ENCODE measurements at places on chromosomes 7 and 10.

DNA sequence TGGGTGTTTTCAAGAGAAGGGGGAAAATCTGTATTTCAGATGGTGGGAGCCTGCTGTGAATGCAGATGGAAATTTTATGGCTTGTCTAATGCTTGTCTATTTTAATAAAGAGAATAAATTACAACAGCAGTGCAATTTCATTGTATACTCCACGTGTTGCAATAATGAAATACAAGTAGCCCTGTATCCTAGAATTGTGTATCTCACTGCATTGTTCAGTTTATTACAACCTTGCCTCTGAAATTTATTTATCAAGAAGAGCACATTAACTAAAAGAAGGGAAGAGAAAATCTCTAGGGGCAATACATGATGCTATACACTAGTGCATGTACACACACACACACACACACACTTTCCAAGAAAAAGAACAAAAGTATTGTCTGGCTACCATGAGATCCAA, 21.8 kb downstream of the ANK3 start:
- no peak for DNase-seq

DNA sequence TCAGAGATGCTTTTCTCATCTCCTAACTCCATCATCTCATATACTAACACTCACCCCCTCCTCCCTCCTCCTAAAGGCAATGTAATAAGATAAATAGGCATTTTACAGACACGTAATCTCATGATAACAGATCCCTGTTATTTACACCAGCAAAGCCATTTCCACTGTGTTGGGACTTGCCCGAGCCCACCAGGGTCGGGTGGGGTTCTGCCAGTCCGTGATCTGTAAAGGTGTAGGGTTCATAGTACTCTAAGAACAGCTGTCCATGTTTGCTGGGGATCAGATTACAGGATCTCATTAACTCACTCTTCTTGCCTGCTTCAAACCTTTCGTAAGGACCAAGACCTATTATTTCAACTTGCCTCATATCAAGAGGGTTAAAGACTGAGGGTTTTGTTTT, 172.4 kb downstream of the FZD1 start:
- DNase-seq: no peak

DNA sequence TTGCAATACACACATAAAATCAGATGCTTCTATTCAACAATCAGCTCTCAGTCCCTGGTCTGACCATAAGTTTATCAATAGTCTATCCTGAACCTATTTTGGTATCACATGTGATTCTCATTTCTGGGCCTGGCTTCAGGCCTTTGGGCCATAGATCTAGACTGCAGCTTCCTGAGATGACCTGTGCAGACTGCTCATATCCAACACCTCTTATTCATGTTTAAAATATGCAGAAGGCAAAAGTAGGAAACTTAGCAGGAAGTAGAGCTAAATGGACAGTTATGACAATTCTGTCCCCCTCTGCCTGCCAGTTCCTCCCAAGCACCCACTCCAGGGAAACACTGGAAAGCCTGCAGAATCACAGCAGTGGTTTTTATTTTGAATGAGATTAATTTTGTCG, 53.3 kb downstream of the C7orf25 start:
- DNase-seq: no peak

DNA sequence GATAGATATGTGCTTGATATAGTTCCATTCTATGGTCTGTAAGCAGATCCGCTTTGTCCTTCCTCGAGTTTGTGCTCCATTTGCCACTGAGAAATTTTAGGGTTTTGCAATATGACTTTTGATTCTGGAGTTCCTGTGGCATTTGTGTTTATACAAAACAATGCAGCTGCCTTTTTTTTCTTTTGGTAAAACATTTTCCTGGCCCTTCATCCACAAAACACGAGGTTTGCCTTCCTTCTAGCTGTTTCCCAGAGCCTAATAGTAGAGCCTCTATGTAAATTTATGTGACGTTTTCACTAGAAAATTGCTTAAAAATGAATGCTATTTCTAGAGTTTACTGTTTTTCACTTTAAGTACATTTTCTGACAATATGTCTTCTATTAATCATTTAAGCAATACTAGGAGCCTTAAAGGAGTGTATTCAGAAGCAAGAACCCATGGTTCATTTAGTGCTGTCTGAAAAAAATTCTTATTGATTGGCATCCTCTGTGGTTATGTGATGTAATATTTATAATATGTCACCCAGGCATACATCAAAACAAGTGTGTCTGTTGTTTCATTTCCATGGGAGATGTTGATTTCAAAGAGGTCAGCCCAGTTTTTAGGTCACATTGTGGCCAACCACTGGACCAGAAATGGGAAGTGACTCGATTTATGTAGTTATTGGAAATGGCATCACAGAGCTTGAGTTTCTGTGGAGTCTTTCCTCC, 618.3 kb downstream of the LRMDA start:
- no peak for DNase-seq

- no peak for DNase-seq
Measured at GRCh38 chr10:36341471-36341870, 699.4 kb upstream of the FZD8 start.

DNA sequence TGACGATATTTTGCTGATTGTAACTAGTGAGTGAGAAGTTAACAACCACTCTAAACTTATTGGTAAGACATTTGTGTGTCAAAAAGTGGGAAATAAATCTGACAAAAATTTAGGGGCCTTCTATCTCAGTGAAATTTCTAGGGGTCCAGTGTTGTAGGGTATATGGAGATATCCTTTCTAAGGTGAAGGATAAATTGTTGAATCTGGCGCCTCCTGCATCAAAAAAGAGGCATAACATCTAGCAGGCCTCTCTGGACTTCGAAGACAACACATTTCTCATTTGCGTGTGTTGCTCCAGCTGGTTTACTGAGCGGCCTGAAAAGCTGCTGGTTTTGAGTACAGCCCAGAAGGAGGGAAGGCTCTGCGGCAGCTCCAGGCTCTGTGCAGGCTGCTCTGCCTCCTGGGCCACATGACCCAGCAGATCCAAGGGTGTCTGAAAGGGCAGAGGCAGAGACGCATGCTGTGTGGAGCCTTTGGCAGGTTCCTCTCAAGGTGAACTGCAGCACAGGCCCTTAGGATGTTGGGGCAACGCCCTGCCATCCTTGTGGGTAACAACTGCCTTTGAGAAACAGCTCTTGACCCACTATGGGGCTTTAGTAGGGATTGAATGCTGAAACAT, 72.4 kb downstream of the LMBR1 start:
- DNase-seq: no peak

- no peak for DNase-seq
Measured at GRCh38 chr7:38545977-38546376, 85.2 kb downstream of the AMPH start.

GRCh38 chr10:33120700-33121099, 162.7 kb upstream of the ITGB1 start:
- DNase-seq: no peak

DNA sequence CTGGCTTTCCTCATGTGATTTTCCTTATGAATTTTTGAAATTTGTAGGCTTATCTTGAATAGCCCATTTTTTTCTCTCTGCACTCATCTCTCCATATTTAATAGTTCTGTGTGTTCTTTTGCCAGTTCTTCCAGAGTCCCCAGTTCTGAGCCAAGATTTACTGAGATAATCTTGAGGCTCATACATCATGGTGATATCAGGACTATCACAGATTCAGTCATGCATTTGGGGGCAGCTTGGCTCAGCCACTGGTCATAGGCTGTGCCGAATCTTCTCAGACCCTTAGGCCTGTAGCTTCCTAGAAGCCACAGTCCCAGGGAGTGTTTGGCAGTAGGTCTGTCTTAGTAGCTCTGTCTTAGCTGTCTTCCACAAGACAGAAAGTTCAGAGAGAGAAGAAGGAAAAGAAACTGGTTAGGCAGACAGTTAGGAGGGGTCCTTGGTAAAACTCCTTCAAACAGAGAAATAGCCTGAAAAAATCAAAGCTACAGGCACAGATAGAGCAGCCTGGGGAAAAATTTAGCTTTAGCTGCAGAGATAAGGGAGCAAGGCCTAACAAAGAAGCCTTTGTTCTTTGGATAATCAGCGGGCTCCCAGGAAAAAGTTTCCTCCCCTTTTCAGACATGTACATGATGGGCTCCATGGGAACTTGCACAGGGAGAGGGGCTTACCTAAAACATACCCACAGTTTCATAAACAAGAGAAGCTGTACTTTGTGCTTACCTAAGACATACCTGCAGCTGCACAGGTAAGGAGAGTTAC, 29.1 kb downstream of the FAS start:
- DNase-seq: no peak

DNA sequence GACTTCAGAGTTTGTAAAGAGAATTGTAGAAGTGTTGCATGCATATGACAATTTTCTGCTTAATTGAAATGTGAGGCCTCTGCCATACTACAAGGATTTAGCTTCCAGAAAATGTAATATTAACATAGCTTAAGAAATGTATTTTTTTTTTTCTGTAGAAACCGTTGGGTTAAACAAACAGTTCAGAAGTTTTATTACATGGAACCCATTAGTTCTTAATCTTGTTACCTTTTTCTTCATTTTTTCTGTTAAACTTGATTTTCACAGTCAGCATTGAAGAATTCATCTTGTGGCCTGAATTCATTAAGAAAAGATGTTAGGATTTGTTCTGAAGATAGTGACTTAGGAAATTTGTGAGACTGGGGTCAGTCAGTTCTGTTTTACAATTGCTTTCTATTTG, 4.9 kb downstream of the PTEN start:
- DNase-seq: no peak

DNA sequence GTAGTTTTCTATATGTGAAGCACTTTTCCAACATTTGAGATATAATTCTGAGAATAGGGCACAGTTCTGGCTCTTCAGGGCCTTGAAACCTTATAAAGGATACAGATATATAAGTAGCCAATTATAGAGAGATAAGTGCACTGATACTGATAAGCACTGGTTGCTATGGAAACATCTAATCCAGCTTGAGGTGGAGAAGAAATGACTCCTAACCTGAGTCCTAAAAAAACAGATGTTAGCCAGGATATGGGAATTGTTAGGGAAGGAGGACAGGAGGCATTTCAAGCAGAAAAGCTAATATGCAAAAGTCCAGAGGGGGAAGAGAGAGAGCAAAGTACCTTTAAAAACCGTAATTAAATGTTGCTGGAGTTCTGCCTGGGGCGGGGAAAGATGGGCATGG, 30.8 kb downstream of the STRIP2 start:
- DNase-seq: no peak

DNA sequence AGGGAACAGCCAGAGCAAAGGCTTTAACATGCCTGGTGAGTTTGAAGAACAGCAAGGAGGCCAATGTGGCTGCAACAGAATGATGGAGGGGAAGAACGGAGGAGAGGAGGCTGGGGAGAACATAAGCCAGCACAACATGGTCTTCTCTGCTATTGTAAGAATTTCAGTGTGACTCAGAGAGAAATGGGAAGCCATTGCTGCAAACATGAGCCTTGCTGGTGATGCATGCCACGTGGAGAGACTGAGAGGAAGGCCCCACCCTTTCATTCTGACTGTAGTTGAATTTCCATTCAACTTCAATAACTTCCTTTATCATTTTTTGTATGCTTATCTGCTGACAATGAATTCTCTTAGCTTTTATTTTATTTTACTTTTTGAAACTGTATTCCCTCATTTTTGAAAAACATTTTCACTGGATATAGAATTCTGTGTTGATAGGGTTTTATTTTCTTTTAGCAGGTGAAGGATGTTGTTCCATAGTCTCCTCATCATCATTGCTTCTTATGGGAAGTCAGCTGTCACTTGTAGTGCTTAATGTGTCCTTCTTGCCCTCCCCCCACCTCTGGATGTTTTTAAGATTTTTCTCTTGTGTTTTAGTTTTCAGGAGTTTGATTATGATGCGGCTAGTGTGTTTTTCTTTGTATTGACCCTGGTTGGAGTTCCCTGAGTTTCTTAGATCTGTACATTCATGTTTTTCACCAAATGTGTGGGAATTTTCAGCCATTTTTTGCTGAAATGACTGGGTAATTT, 46.4 kb upstream of the LEP start:
- DNase-seq: no peak

GRCh38 chr10:27746397-27747095, 927 bp upstream of the MKX start:
- no peak for DNase-seq

- DNase-seq: no peak
Measured at GRCh38 chr10:97766996-97767924, 4.5 kb downstream of the SFRP5 start.

- DNase-seq: no peak
Measured at GRCh38 chr10:51377932-51378599, 303.8 kb downstream of the PRKG1 start.

DNA sequence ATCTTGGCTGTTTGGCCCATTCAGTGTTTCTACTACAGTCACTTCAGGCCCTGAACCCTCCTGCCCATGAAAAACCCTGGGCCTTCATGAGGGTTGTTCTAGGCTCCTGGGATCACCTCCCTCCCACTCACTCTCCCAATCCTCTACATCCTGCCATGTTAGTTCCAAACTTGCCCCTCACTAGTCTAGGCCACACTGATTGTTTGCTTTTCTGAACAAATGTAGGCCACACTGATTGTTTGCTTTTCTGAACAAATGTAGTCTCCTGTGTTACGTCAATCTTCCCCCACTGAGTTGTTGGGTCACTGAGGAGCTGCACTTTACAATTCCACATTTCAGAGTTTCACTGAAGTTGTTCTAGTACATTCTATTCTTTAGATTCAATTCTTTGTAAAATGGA, 5.3 kb upstream of the ALDH18A1 start:
- DNase-seq: no peak

GRCh38 chr7:148058092-148058491, 532.5 kb upstream of the C7orf33 start:
- no peak for DNase-seq

DNA sequence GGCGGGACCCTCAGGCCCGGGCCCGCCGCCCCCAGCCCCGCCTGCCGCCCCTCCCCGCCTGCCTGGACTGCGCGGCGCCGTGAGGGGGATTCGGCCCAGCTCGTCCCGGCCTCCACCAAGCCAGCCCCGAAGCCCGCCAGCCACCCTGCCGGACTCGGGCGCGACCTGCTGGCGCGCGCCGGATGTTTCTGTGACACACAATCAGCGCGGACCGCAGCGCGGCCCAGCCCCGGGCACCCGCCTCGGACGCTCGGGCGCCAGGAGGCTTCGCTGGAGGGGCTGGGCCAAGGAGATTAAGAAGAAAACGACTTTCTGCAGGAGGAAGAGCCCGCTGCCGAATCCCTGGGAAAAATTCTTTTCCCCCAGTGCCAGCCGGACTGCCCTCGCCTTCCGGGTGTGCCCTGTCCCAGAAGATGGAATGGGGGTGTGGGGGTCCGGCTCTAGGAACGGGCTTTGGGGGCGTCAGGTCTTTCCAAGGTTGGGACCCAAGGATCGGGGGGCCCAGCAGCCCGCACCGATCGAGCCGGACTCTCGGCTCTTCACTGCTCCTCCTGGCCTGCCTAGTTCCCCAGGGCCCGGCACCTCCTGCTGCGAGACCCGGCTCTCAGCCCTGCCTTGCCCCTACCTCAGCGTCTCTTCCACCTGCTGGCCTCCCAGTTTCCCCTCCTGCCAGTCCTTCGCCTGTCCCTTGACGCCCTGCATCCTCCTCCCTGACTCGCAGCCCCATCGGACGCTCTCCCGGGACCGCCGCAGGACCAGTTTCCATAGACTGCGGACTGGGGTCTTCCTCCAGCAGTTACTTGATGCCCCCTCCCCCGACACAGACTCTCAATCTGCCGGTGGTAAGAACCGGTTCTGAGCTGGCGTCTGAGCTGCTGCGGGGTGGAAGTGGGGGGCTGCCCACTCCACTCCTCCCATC, 82.7 kb downstream of the PAX2 start:
- DNase-seq: peak; percentile 88

Data from T47D (cell line).